ENCODE measurements at places on chromosomes 1 and 21. TPM values are rescaled to one million over a fixed set of nuclear protein-coding genes. Genes with fewer than 3 reads are reported as not detected.

E2F2 gene
- total RNA-seq, result 3.3 TPM

OR2AK2 gene
- not detected for total RNA-seq

TTLL7 gene
- 2.6 TPM for total RNA-seq

MDM4 gene
- total RNA-seq, result 2.8 TPM

TCHHL1 gene
- total RNA-seq, result not detected

SLAMF9 gene
- total RNA-seq, result 0.45 TPM

FAM151A gene
- 0.15 TPM for total RNA-seq

GOLPH3L gene
- total RNA-seq, result 18.6 TPM

FTCD gene
- total RNA-seq, result not detected

SPRR2G gene
- total RNA-seq, result not detected

SPRR1B gene
- total RNA-seq, result not detected

SPRR2F gene
- total RNA-seq, result not detected

OR2G6 gene
- not detected for total RNA-seq

RPS6KC1 gene
- total RNA-seq, result 12.5 TPM

LAMC2 gene
- total RNA-seq, result 22.7 TPM

AGPAT3 gene
- 18.0 TPM for total RNA-seq

CA6 gene
- total RNA-seq, result not detected

GBP7 gene
- not detected for total RNA-seq

RPTN gene
- 0.07 TPM for total RNA-seq

FCRL5 gene
- not detected for total RNA-seq

TTC24 gene
- not detected for total RNA-seq

HNRNPCL2 gene
- not detected for total RNA-seq

AKR7A3 gene
- total RNA-seq, result 0.24 TPM

DNM3 gene
- 0.70 TPM for total RNA-seq

KPRP gene
- not detected for total RNA-seq

RNU1-2 gene
- not detected for total RNA-seq

ZRANB2 gene
- 23.1 TPM for total RNA-seq

CD164L2 gene
- total RNA-seq, result not detected

TLCD4 gene
- 13.1 TPM for total RNA-seq

RUNX3 gene
- total RNA-seq, result 5.7 TPM

C4BPA gene
- 0.33 TPM for total RNA-seq

THEM5 gene
- total RNA-seq, result not detected

KCNE2 gene
- not detected for total RNA-seq

FOXD2 gene
- 0.54 TPM for total RNA-seq

ADORA1 gene
- total RNA-seq, result 1.0 TPM

AXDND1 gene
- total RNA-seq, result 0.55 TPM

MEAF6 gene
- 41.0 TPM for total RNA-seq

PIK3R3 gene
- total RNA-seq, result 1.1 TPM

TSPAN1 gene
- total RNA-seq, result 3.6 TPM

FBXO28 gene
- total RNA-seq, result 24.7 TPM

TMEM51 gene
- 38.0 TPM for total RNA-seq

MEF2D gene
- 17.8 TPM for total RNA-seq

LCE1C gene
- not detected for total RNA-seq

NIT1 gene
- 30.0 TPM for total RNA-seq

LMOD1 gene
- total RNA-seq, result not detected

FH gene
- 90.1 TPM for total RNA-seq

Data from A549 treated with ZK216348 at 1 μM for 4 hours (cell line).